ENCODE measurements at places on chromosomes 2 and 18.

- no peak for DNase-seq
Observed at GRCh38 chr18:13471198-13471845, 252.8 kb downstream of the LDLRAD4 start.

GRCh38 chr2:187459256-187459655, 11.2 kb upstream of the CALCRL start:
- no peak for DNase-seq

DNA sequence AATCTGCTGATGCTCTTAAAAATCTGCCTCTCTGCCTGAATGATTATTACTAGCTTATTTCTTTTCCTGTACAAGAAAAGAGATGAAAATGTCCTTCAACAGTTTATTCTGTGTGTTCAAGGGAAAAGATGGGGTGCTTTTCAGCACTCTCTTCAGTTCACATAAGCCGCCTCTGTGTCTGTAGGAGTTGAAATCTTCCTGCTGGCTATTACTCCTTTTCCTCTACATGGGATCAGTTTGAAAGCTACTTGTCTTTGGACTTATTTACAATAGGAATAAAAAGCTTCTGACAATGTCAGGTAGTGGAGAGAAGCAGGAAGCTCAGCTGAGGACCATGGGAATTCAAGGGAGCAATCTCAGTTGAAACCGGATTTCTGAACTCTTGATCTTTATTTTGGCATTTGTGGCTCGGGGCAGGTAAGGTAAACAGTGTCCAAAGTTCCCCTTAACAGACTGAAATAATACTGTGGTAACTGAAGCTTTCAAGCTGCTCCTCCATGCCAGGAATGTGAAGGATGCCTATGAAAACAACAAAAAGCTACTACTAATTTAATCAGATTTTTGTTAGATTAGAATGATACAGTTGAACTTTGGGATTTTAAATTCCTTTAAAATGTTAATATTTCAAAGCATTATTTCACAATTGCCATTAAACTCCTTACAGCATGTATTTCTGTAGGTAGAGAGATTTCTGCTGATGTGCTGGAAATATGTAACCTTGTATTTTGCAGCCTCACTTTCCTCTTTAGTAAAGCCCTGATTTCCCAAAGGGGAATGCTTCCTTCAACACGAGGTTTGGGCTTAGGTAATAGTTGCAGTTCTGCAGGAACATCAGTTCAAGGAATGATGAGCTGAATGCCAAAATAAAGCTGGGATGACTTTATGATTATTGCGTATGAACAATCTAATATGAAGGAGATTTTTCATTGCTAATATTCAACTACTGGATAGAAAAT, 43.6 kb downstream of the MAPRE2 start:
- no peak for DNase-seq

- no peak for DNase-seq
Observed at GRCh38 chr2:234497594-234498235, 834 bp upstream of the ARL4C start.

- no peak for DNase-seq
Observed at GRCh38 chr18:2636126-2636631, 19.3 kb upstream of the SMCHD1 start.

GRCh38 chr2:192327576-192327975, 132.8 kb upstream of the TMEFF2 start:
- no peak for DNase-seq

GRCh38 chr2:96508521-96509113, 3.5 kb upstream of the NEURL3 start:
- no peak for DNase-seq

DNA sequence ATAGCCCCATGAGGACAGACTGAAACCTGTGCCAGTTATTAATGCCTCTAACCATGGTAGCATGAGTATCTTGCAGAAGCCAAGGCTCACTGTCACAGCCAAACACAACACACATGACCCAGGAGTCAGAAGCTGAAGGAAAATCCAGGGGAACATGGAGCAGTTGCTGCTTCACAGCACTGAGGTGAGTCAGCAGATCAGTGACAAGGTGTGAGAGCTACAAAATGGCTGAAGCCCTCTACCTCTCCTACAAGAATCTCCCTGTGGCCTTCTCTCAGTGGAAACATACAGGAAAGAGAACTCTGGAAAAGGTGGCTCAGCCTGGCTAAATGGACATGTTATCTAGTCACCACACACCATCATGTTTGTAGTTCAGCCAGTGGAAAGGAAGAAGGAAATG, 93.5 kb downstream of the NAB1 start:
- DNase-seq: no peak

- DNase-seq: no peak
Observed at GRCh38 chr18:71045331-71046065, 756.7 kb downstream of the SOCS6 start.

- DNase-seq: no peak
Observed at GRCh38 chr2:62573137-62573731, 67.2 kb upstream of the TMEM17 start.

GRCh38 chr2:54895730-54896129, 154.5 kb downstream of the RTN4 start:
- DNase-seq: no peak

- DNase-seq: no peak
Observed at GRCh38 chr2:240759459-240759858, 60.6 kb downstream of the KIF1A start.

GRCh38 chr18:28875059-28875458, 698.1 kb upstream of the CDH2 start:
- DNase-seq: no peak

- no peak for DNase-seq
Observed at GRCh38 chr2:231865222-231865621, 61.0 kb downstream of the NPPC start.

DNA sequence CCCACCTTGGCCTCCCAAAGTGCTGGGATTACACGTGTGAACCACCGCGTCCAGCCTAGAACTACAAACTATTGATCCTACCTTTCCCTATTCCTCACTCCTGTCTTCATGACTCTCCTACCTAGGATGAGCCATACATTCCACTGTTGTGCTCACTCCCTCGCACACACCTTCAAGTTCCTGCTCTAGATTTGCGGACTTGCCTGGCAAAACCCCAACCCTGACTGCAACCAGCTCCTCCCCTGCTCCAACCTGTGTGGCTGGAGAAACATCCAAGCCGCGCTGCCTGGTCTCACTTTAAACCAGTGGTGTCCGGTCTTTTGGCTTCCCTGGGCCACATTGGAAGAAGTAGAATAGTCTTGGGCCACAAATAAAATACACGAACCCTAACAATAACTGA, 5.0 kb upstream of the DNPEP start:
- DNase-seq: no peak

GRCh38 chr2:128611421-128612320, 293.0 kb upstream of the HS6ST1 start:
- DNase-seq: no peak

DNA sequence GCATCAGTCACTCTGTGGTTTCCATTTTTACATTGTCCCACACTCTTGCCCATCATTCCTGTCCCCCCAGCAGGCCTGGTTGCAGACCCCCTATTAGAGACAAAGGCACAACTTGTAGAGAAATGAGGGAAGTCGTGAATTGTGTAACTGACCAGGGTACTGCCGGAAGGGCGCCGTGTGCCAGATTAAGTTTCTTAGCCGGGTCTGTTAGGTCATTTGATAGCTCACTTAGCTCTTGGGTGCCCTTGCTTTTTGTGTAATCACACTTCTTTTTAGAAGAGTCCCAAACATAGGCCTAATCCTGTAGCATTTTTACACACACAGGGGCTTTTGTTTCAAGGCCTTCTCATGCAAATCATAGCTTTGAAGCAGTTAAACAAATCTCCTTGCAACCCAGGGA, 87.2 kb downstream of the CTAGE1 start:
- no peak for DNase-seq

DNA sequence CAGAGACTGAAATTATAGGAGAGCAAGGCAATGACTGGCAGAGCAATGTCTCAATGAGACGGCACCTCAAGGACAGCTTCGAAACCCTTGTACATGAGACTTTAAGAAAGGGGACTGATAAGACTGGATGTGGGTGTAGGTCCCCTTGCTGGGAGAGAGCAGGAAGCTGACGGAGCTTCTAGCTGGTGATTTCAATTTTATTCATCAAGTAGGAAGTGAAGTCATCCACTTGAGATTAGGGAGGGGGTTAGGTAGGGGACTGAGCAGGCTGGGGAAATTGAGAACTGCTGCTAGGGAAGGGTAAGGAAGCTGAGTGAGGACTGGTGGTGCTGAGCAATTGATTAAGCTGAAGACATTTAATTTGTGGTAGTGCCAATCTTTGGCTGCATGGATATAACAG, 99.5 kb upstream of the ITGB6 start:
- no peak for DNase-seq

- no peak for DNase-seq
Observed at GRCh38 chr2:31235504-31235902, 1.6 kb downstream of the EHD3 start.

DNA sequence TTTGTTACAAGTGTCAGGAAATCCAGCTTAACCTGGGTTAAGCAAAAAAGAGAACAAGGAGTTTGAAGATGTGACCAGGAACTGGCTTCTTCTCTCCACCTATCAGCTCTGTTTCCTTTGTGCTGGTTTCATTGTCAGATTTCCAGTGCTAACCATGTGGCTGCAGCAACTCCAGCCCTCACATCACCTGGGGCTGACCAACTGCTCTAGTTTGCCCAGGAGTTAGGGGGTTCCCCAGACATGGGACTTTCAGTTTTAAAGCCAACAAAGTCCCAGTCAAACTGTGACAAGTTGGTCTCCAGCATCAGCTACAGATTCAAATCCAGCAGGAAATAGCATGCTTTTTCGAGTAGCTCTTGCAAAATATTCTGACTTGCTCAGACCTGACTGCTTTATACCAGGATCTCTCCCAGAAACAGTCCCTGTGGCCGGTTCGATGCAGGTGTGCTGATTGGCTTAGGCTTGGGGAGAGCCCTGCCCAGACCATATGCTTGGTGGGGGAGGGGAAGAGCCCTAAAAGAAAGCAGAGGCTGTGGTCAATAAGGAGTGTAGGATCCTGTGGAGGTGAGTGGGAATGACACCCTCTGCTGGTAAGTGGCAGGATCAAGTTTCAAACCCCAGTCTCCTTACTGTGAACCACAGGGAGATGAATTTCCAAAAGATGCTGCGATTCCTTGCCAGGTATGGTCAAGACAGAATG, 49.5 kb downstream of the KCNE4 start:
- no peak for DNase-seq

GRCh38 chr2:187966924-187967323, 324.8 kb upstream of the GULP1 start:
- no peak for DNase-seq

DNA sequence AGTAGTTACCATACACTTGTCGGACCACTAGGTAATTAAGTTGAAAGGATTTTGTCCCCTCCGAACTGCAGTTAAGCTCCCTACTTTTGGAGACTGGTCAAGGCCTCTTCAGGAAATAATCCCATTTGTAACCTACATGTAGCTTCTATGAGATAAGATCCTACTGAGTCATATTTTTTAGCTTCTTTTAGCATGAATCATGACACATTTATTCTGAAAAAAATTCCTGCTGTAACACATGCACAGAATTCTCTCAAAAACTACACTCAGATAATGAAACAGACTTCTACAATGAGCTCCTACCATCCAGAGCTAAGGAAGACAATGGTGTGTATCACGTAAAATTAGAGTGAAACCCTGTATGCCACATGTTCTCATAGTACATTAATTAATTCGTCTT, 100.7 kb upstream of the CCDC195 start:
- DNase-seq: no peak

DNA sequence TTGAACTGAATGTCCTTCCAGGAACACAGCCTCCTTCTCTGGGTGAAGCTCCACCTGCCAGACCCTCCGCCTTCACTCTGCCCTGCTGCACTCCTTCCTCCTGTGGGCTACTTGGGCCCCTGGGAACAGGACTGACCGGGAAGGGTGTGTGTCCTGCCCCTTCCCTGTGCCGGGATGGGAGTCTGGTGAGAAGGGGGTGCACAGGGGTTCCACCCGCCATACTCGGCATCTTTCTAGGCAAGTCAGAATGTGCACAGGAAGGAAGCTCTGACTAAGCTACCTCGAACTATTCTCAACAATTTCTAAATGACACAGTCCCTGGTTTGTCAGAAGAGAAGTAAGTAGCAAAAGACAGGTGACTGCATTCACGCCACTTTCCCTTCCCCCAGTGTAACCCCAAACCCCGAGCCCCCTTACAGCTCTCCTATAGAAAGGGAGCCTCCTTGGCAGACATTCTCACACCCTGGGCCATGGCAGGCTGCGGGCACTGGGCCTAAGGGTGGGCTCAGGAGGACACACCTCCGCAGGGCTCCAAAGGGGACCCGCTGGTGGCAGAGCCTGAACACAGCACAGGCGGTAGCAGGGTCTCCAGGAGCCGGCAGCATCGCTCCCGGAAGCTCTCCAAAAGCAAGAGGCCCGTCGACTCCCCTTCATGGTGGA, 184.1 kb downstream of the HDAC4 start:
- DNase-seq: no peak

- no peak for DNase-seq
Observed at GRCh38 chr2:73503992-73504570, 118.4 kb downstream of the ALMS1 start.

- no peak for DNase-seq
Observed at GRCh38 chr2:224271617-224272236, 130.2 kb downstream of the FAM124B start.

DNA sequence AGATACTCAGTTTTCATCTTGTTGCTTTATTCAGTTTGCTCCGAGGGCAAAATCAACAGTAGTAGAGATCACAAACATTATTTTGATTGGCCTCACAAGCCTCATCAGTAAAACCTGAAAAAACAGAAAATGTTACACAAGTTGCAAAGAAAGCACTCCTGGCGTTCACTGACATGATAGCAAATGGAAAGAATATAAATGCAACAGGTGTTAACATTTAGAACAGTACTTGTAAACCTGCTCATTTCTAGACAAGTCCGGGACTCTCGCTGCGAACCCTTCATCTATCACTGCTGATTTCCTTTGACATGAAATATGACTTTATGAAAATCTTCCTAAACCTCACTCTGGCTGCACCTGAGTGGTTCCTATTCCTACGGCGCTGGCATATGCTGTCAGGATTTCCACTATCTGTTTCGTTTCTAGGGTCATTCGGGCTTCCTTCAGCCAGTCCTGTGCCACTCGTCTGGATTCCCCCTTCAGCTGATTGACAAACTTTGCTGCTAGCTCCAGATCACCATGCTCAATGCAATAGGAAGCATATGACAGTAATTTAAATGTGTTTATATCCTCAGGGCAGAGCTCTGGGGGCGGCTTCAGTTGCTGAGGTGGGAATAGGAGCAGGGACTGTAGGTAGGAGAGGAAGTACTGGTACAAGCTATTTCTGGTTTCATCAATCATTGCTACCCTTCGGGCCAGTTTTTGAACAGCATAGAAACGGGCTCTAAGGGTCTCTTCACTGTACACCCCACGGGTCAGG, 38.1 kb downstream of the PTCD3 start:
- DNase-seq: no peak

DNA sequence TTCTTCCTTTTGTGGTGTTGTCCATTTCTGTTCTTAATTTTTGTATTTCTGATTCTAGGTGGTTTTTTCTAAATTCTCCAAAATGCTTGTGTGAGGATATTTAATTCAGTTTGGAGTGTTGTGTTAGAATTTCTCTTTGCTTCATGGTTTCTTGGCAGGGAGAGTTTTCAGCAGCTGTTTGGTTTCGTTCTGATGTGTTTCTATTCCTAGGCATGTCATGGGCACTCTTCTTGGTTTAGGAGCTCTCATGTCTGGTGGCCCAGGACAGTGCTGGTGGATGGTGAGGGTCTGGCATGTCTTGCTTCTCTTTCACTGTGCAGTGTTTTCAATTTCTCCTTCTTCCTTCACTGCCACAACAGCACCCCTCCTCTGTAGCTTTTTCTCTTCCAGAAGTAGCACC, 52.9 kb downstream of the OSBPL6 start:
- no peak for DNase-seq

- no peak for DNase-seq
Observed at GRCh38 chr2:61789807-61790602, 63.9 kb downstream of the FAM161A start.

GRCh38 chr2:24077879-24078278, 1.8 kb upstream of the SF3B6 start:
- DNase-seq: no peak
